ENCODE measurements at places on chromosomes 4 and X. TPM values are rescaled to one million over a fixed set of nuclear protein-coding genes. Genes with fewer than 3 reads are reported as not detected.
A peak's percentile ranks its signal among the peaks of the same experiment; 100 is the strongest.

DNA sequence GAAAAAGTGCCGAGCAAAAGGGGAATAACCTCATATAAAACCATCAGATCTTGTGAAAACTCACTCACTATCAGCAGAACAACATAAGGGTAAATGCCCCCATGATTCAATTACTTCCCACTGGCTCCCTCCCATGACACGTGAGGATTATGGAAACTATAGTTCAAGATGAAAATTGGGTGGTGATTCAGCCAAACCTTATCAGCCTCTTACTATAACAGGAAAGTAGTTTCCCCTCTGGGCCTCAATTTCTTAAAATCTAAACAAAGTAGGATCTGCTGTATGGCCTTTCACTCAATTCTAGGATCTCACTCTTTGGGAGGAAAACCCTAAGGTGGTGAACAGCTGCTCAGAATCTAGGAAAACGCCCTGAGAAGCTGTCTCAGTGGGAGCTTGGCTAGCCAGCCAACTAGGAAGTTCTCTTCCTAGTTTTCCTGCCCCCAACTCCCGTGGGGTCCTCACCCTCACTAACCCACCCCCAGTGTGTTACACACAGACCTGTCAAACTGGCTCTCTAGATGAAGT, 1017.1 kb upstream of the HS3ST1 start:
- no peak for DNase-seq

GRCh38 chrX:2492531-2493218, 8.1 kb downstream of the DHRSX start:
- DNase-seq, result no peak

DNA sequence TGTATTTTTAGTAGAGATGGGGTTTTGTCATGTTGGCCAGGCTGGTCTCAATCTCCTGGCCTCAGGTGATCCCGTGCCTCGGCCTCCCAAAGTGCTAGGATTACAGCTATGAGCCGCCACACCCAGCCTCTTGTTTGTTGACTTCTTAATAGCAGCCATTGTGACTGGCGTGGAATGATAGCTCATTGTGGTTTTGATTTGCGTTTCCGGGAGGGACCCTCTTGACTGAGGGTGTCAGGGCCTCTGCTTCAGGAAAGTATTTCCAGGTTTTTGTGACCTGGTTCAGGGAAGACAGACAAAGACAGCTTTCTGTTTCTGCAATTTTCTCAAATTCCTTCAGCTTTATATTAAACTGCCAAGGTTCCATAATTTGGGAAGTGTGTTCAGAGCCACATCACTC, 15.1 kb downstream of the CSF2RA start:
- DNase-seq, result peak; percentile 63

Gene CXXC4
- total RNA-seq, result 1.7 TPM

DNA sequence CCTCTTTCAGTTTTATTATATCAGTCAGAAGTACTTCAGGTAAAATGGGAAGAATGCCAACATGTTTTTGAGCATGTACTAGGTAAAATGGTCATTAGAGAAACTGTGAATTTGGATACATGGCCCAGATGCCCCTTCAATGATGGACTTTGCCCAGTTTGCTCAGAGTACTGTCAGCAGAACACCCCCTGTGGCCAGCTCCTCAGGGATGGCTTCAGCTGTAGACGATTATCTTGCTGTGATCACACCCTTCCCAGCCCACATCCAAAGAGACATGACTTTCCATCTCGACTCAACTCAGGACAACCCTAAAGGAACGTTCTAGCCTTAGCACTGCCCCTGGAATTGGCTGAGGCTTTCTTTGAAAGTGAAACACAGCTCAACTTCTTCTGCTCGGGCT, 439.1 kb downstream of the PACRGL start:
- no peak for DNase-seq

- no peak for DNase-seq
Measured at GRCh38 chr4:132683957-132684356, 465.1 kb upstream of the PCDH10 start.

Measured in SK-MEL-5 (cell line).